ENCODE measurements at places on chromosomes 11 and 22.

DNA sequence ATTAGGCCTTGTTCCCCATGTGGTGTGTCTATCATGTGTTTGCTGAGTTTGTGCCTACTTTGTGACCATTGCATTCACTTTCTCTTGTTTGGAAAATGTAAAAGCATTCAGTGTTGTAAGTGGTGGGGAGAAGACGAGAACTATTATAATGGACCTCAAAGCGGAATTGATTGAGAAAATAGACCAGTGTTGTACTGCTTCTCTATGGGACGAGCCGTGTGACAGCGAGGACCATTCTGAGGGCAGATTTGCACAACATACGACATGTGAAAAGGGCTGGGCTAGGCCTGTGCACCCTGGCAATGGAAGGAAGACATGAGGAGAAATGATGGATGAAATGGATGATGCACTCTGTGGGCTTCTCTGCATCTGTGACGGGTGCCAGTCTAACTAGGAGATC, 233.5 kb downstream of the DSCAML1 start:
- no peak for DNase-seq

DNA sequence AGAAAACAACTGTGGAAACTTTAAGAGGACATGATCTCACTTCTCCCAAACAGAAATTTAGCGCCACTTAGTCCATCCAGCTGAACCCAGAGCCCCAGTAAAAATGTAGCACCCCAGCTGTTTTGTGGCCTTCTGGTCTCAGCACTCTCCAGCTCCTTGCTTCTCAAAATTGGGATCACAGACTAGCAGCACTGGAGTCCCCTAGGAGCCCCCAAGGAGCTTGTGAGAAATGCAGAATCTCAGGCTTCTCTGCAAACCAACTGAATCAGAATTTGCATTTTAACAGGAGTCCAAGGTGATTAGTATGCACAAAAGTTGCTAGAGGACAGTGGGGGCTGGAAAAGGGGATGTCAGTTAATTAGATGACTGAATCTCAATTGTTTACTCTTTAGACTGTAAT, 89.8 kb upstream of the FIBIN start:
- DNase-seq = no peak

- peak; percentile 94 for DNase-seq
Observed at GRCh38 chr11:117072517-117073461, 25.4 kb downstream of the SIK3 start.

DNA sequence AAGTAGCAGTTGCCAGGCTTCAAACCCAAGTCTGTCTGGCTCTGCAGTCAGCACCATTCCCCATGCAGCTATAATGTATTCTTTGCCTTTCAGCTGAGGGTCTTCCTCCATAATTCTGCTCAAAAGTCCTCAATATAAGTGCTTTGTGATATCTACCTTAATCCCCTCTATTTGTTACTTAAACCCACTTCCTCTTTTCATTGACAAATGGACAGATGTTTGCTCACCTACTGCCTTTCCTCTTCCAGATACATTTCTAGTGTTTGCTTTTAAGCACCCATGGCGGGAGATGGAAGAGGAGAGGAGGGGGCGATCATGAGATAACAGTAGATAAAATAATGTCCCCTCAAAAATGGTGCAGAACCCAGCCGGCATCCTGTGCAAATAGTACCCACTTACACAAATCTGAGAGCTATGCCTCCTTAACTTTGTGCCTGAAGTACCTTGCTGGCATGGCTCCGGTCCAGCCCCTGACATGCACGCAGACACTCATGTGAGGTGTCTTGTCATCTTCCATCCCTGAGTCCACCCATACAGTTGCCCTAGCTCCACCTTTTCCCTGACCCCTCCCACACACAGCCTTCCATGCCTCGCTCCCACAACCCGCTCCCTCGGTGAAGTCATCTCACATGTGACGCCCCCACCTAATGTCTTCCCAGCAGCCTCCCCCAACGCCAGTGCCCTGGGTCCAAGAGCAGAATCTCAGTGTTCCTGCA, 109.6 kb downstream of the TRIM29 start:
- DNase-seq = no peak

DNA sequence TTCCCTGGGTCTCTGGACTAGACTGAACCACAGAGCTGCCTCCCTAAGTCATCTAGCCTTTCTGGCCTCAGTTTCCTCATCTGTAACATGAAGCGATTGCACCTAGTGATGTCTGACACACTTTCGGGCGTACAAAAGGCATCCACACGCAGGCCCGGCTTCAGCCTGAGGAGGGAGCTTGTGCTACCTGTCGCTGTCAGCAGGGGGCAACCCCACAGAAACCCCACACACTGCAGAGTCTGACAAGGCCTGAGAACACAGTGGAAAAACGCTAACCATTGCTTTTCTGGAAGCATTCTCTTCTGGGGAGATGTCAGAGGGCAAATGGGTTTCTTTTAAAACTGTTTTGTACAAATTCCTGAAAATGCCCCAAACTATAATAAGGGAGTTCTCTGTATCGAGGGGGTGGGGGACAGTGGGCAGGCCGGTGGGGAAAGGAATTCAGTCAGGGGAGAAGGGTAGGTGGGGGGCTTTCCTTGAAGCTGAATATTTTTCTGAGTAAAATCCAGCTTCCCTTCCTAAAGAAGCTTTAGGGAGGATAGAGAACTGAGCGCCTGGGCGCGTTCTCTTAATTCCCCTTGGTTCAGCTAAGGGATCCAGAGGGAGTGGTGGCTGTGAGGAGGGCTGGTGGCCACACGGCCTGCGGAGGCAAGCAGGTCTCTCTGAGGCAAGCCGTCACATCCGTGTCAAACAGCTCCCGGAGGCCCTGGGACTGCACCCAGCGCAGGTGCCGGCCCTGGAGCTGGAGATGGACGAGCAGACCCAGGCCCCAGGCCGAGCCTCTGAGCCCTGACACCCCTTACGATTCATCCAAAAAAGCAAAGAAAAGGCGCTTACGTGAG, 533 bp downstream of the ELF5 start:
- peak; percentile 38 for DNase-seq

DNA sequence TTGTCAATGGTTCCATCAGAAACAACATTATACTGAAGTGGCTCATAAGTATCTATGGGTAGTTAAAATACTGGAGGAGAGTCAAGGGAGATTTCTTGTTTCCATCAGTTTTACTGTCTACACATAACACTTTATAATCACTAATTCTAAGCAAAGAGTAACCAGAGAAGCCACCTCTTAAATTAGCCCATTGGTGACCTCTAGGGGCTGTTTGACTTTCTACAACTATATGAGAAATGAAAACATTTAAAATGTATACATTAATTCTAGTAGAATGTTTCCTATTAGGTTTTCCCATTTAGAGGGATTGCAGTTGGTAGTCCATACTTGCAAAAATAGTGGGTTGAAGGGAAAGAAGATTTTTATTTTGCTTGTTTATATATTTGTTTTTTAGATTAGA, 504.3 kb downstream of the FAM181B start:
- peak; percentile 28 for DNase-seq

- no peak for DNase-seq
Observed at GRCh38 chr22:17158176-17158567, 905 bp downstream of the HDHD5 start.

GRCh38 chr11:13007182-13008060, 1.7 kb upstream of the RASSF10 start:
- no peak for DNase-seq

DNA sequence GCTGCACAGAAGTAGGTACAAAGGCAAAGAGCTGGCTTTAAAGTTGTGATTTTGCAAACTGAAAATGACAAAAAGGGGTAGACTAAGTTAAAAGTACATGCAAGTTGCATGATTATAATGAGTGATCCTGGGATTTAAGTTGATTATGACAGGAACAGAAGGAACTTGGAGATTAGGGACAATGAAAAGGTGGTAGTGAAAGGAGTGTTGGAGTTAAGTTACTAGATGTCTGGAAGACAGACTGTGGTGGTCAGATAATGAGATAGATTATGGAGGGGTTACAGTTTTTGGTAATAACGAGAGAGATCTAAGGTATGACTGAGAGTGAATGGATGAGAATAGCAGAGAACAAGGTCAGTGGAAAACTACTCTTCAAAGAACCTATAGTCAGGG, 7.7 kb upstream of the TMEM9B start:
- no peak for DNase-seq

DNA sequence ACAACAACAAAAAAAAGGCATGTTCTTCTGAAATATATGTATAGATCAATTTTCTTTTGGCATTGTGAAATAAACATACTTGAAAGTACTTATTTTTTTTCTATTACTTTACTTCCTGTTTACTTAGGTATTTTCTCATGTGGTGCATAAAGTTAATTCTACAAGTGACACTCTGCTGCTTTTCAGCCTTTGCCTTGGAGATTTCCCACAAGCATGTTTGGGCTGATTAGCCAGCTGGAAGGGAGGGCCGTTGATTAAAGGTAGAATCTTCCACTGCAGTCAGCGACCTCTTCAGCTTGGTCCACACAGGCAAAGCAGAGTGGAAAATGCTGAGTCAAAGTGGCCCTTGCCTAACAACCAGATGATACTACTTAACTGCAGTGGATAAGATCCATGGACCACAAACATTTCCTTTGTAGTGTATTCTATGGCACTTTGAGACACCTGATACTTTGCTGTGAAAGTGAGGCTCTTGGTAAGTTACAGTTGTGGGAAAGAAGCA, 176.0 kb downstream of the ARHGAP42 start:
- DNase-seq = peak; percentile 93

DNA sequence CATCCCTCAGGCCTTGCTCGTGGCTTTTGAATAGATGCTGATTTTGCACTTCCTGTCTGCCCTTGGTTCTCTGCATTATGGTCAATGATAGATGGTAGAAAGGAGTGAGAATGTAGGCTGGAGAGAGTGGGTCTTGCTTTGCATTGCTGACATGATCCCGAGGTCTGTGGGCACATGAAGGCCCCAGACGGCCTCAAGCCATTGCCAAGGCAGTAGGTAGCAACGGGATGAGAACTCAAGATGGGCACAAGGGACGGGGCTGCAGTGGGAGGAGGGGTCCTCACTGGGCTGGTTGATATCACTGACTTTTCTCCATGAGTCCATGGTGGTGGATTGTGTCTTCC, 54.0 kb downstream of the GAB4 start:
- DNase-seq = no peak

GRCh38 chr22:30262917-30263741, 3.5 kb downstream of the OSM start:
- DNase-seq = peak; percentile 65

GRCh38 chr22:49918911-49919881, 762 bp downstream of the CRELD2 start:
- DNase-seq = no peak

DNA sequence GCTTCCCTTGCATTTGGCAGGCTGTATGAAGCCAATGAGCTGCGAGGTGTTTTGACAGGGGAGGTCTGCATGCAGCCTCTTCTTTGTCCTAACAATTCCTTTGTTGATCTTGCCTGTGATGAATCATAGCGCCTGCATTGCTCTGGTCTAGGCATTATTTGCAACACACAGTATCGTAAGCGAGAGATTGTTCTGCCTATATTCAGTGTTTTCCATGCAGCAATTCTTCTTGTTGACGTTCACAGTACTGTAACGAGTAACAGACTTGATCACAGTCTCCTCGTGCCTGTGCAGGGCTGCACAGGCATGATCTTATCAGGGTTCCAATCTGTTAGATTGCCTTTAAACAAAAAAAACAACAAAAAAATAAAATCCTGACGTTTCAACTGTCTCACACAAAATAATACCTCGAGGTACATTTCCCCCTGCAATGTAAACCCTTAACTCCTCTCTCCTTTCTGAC, 13.9 kb upstream of the ADSL start:
- peak; percentile 32 for DNase-seq

DNA sequence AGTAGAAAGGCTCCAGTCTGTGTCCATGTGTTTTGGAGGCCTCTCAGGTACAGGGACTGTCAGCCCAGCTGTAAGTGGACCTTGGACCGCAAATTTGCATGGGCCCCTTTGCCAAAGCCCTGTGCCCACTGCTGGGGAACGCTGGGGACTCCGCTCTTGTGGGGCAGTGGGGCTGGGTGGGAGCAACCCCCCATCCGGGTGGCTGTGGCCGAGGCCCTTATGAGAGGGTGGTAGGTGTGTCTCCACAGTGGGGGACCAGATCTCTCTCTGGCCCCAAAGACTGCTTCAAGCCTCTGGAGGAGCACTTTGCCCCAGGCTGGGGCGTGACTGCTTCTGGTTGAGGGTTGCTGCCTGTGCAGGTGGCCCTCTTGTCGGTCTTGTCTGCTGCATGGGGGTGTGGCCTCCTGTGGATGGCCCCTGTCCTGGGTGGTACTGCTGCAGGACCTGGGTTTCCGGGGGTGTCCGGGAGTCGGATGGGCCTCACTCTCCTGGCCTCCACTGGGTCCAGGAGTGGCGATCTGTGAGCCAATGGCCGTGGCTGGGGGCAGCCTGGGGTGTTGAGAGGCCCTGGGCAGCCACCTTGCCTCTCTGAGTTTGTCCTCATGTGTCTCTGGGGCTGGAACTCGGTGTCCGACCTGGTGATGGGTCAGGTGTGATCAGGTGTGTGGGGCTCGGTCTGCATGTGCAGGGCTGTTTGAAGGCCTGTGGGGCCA, 15.9 kb downstream of the KCNQ1 start:
- DNase-seq = no peak

- DNase-seq = peak; percentile 23
Observed at GRCh38 chr11:129992161-129992944, 10.3 kb downstream of the PRDM10 start.

- DNase-seq = no peak
Observed at GRCh38 chr22:25829808-25830777, 88.1 kb downstream of the MYO18B start.

DNA sequence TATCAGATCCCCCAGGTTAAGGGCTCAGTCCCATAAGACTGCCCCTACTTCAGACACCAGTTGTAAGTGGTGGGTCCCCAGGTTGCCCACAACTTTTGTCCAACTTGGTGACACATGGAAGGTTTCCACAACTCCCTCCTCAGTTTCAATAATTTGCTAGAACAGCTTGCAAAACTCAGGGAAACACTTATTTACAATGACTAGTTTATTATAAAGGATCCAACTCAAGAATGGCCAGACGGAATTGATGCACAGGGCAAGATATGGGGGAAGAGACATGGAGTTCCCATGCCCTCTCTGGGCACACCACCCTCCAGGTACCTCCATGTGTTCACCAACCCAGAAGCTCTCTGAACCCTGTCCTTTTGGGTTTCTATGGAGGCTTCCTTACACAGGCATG, 5.6 kb downstream of the APOL6 start:
- no peak for DNase-seq

- no peak for DNase-seq
Observed at GRCh38 chr11:61482513-61482912, 26.0 kb upstream of the LRRC10B start.

DNA sequence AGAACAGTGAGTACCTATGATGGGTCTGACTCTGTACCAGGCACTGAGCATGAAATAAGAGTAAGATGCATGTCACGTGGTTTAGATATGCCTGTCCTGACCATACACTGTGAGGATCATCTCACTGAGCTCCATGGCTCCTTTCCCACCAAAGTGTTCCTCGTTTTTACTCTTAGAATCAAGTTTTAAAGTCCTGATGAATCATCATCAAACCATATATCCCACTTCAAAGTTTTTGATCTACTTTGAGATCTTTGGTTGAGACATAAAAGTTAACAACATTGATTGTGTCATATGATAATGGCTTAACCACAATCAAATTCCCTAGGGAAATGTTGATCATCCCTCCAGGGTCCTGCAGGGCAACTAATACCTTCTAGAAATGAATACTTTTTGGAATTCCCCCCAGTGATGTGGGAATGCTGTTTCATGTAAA, 12.8 kb downstream of the ETS1 start:
- DNase-seq = peak; percentile 64
